Activated naive CD8-positive, alpha-beta T cell treated with anti-CD3 and anti-CD28 coated beads, Interleukin-2, amount 50 U/mL, for 24 hours (primary cell): ENCODE measurements at places on chromosomes 6 and 20.

DNA sequence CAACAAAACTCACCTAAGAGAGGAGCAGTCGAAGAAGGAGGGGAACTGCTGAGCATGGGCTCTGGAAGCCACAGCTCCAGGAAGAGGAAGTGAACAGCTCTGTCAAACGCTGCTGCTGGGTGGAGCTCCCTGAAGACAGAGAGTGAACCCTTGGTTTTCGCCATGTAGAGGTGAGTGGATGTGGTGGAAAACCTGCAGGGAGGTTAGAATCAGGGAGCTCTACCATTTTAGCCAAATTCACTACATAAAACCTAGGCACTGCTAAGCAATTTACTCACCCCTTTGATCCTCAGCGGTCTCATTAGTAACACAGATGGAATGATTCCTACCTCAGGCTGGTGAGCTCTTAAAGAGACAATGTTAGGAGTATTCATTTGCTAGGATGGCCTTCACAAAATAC, 19.4 kb upstream of the TFAP2A start:
- no peak overlapping the region for H3K4me3 ChIP-seq
- H3K27me3 ChIP-seq: peaks cover 21% of the 10 kb centered on the region
- no peak overlapping the region for H3K27ac ChIP-seq

- peak; percentile 37 for DNase-seq
- H3K4me3 ChIP-seq: peak overlapping the region; percentile 11
- H3K27ac ChIP-seq: peak overlapping the region; percentile 90
These were observed 21.1 kb upstream of the SERPINB1 start for GRCh38 chr6:2862712-2863181.

DNA sequence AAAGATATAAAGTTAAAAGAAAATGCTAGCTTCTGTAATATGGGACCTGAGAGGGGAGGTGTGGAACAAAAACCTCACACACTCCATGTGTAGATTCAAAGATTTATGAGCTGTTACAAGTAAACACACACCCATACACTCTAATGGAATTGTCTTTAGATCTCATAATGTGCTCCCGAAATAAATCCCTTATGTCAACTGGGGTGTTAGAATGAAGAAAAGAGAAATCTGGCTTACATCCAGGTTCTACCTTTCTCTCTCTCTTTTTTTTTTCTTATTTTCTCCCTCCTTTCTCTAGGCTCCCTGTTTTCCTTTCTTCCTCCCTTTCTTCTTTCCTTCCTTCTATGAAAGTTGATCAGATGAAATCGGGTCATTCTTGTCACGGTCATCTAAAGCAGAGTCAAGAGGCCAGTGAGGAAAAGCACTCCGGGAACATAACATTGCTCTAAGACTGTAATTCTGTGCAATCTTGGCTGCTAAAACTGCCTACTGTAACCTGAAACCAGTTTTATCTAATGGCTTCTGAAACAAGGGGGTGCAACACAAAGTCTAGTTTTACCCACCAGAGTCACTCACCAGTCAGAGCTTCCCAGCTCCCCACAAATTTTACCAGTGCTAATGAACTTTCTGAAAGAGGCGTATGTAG, 68.3 kb upstream of the BTBD3 start:
- no peaks in the 10 kb centered on the region for H3K27me3 ChIP-seq
- H3K4me1 ChIP-seq: no peaks in the 10 kb centered on the region
- H3K27ac ChIP-seq: no peak overlapping the region
- H3K4me3 ChIP-seq: no peak overlapping the region
- no peaks in the 10 kb centered on the region for H3K36me3 ChIP-seq

DNA sequence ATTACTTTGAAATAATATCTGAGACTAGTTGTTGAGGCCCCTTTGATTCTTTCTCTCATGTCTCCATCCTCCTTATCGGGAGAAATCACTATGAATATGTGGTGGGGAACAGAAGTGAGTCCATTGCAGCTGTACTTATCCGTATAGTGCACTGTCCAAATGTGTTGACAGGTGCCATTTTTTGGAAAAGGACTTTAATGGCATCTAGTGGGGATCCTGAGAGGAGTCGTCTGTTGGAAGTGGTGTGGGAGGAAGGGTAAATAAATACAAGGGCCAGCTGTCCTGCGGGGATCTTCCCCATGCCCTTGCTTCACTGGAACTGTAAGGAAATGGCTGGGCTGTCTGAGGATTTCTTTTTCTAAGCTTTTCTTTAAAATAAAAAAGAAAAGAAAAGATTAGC, 19.4 kb downstream of the TPX2 start:
- no peak for DNase-seq
- no peaks in the 10 kb centered on the region for H3K4me1 ChIP-seq
- H3K4me3 ChIP-seq: no peak overlapping the region
- H3K27me3 ChIP-seq: no peaks in the 10 kb centered on the region
- no peak overlapping the region for H3K27ac ChIP-seq

GRCh38 chr6:165621940-165622339, 41.1 kb downstream of the PDE10A start:
- H3K27me3 ChIP-seq: no peaks in the 10 kb centered on the region
- no peaks in the 10 kb centered on the region for H3K4me1 ChIP-seq
- H3K36me3 ChIP-seq: no peaks in the 10 kb centered on the region
- no peak overlapping the region for H3K27ac ChIP-seq

GRCh38 chr6:108780784-108781183, 67.4 kb upstream of the ARMC2 start:
- DNase-seq: no peak
- H3K4me1 ChIP-seq: peaks cover 11% of the 10 kb centered on the region
- H3K27ac ChIP-seq: no peak overlapping the region
